ENCODE measurements at places on chromosomes 7 and 10.

DNA sequence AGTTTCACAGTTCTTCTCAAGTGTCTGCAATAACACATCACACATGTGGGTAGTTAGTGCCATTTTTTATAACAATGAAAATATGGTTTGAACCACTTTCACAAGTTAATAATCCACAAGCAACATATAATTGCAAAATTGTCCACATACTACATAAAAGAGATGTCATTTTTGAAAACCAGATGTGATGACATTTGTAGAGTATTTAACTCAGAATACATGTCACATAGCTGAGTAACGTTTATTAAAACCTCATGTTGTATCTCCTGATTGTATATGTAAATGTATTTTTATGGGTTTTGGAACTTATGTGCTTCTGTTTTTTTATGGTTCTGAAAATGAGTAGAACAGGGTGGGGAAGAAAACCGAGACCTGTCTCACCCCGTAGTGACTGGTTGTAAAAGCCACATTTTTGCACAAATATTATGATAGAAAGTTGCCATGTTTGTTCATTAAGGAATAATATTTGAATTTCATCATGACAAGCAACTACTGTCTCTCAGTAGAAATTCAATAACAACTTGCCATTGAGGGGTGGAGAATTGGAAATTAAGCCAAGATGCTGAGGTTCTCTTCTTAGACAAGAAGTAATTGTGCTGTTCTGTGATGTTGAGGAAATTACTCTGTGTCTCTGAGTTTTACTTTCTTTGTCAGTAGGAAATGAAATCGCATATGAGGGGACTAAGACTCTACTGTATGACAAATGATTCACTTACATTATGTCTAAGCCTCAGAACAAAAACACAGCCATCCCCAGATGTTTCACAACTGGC is 29.2 kb upstream of the EGFR start:
- no peak for DNase-seq

- no peak for DNase-seq
Observed at GRCh38 chr10:96619120-96619519, 32.3 kb upstream of the TM9SF3 start.

DNA sequence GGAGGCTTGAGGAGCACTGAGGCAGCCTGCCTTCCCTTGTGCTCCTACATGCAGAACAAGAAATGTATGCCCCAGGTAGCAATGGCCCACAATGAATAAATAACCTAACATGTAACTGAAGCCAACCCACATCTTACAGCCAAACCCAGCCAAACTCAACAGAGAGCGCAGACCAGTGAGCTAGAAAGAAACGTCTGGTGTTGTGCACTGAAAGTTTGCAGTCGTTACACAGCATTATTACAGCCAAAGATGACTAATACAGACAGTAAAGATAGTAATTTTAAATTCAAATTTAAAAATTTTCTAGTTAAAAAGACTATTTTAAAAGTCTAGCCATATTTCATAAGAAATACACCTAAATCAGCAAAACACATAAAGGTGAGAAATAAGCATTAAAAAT is 11.2 kb downstream of the USP6NL start:
- no peak for DNase-seq

- no peak for DNase-seq
Observed at GRCh38 chr7:157274991-157275427, 61.8 kb upstream of the DNAJB6 start.

DNA sequence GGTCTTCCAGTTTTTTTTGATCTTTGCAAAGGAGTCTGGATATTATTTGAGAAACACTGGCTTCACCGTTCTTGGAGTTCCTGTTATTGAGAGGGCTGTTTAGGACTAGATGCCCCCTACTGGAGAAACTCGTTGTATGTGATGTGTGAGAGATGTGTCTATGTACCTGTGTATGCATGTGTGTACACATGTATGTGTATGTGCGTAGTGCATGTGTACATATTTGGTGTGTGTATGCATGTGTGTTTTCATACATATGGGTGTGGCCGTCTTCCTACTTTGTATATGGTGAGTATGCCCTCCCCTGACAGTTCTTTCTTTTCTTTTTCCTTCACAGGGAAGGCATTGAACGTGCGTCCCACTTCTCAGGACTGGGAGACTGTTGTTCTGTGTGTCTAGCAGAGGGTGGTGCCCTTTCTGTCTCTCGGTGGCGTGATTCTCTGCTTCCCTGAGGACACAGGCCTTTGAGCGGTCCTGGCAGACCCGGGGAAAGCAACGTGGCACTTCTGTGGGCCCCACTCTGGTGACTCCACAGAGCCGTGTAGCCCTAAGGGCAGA is 3.0 kb upstream of the CALHM3 start:
- DNase-seq, result no peak

Measured in activated effector memory CD4-positive, alpha-beta T cell treated with Interleukin-2 at 50 U/mL for 16 hours (primary cell).